Testis (tissue), 5 donors: ENCODE measurements at places on chromosomes 7 and 10.

DNA sequence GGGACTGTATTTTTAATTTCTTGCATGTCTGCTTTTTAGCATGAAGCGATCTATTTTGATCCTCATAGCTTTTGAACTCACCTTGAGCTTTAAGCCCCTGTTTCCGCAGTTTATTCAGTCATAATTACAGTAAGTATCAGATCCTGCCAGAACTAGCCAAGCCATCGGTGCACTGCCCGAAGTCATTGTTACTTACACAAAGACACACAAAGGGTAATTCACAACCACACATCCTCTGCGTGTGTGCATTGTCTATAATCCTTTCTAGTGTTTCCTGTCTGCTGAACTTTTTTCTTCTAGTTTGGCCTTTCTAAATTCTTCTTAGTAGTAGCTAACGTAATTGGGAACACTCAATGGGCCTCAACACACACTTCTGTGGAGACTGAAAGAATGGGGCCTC lies 133.0 kb downstream of the SFMBT2 start:
- no peak for DNase-seq

DNA sequence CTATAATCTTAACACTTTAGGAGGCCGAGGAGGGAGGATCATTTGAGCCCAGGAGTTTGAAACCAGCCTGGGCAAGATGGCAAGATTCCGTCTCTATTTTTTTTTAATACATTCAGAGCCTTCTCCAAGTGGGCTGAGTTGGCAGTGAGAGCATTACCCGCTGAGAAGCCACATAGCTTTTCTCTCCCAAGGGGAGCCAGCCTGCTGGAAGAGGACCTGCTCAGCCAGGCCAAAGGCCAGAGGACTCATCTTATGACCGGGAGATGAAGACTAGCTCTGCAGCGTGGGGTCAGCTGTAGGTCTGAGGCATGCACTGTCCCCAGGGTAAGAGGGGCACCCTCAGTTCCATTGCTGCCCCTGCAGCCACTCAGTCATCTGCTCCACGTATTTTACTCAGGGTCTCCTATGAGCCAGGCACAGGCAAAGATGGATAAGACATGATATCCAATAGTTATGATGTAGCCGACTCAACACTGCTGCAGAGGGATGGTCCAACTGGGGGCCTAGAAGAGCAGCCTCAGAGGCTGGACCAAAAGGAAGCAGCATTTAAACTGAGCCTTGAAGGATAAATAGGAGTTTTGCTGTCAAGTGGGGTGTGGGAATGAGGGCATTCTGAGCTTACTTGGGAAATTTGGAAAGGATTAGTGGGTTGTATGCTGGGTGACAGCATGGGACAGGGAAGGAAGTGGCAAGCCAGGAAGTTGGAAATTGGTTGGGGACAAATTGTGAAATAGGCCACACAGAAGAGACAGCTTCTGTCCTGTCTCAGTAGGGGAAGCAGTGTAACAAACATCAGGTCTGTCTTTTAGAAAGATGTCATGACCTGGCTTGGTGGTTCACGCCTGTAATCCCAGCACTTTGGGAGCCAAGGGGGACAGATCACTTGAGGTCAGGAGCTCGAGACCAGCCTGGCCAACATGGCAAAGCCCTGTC lies 1.6 kb upstream of the MARVELD1 start:
- DNase-seq = no peak

DNA sequence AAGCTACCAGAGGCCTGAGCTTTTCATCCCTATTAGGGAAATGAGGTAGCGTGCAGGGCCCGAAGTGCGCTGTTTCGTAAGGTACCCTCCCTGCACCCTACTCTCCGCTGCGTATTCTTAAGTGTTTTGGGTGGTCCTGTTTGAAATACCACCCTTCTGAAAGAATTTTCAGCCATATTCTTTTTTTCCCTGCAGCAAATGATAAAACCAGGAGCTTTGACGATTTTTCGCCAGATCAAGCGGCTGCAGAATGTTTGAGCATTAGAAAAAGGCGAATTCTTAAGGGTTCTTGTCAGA lies 1.2 kb downstream of the RSBN1L start:
- no peak for DNase-seq

DNA sequence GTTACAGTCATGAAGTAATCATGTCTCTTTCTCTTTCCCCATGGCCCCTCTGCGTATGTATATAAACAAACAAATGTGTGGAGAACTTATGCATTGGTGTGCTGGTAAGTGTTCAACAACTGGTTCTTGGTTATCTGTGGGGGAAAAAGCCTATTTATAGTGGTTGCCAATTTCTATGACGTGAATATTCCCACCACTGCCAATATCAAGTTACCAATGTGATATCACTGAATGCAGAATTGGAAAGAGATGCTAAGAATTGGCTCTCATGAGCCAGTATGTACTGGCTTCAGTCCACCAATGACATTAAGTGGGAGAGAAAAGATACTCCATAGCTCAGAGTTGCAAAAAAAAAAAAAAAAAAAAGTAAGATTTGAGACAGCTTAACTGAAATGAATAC lies 399.7 kb downstream of the REEP3 start:
- DNase-seq = no peak

GRCh38 chr7:7642081-7642480 lies 1.5 kb downstream of the UMAD1 start:
- no peak for DNase-seq

DNA sequence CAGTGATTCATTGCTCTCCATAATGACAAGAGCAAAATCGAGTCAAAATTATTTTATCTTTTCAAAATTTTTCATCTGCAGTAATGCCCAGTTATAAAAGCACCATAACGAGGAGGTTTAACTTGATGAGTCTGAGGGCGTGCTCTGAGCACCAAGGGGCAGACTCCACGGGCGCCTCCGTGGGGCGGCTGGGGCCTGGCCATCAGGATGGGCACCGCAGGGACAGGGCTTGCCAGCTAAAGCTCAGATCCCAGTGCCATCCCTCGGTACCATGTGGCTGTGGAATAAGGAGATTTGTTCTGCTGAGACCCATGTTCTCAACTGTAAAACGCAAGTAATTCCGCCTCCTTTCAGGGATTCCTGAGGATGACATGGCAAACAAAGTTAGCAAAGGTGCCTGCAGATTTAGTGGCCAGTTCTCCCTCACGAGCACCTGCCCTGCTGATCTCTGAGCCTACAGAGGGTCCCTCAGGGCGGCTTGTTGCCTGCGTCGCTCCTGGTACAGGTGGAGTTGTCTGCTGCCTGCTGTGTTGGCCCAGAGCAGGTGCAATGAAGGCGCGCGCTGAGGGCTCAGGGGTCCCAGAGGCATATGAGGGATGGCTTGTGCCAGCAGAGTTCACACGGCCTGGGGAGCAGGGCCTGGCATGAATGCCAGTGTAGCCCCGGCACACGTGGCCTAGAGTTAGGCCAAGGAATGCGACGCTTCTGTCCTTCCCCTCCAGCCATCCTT lies 584.4 kb downstream of the TCERG1L start:
- DNase-seq = no peak

DNA sequence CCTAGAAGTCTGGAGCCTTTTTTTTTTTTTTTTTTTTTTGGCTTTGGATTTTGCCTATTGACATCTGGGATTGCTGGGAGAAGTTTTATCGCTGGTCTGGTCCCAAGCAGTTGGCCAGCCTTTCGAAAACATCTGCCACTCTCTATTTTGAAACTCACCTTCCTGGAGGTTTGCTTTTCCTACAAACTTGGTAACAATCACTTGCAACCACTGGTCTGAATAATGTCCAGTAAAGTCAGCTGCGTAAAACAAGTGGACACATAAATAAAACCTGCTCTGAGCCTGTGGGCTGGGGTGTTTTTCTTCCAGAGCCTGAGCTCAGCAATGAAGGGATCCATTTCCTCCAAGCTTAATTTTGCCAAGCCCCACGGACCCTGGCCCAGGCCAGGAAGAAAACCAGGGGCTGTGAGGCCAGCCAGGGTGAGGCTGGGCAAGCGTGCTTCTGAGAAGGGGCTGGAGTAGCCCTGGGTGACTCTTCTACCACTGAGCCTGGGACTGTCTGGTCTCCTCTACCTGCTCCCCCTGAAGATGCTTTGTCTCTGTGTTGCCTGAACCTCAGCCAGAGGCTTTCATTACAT lies 202.2 kb downstream of the GFRA1 start:
- no peak for DNase-seq

GRCh38 chr10:76231286-76231934 lies 800.0 kb downstream of the LRMDA start:
- DNase-seq = no peak
